CD4-positive, alpha-beta T cell treated with Interferon gamma for 1 hour (primary cell): ENCODE measurements at places on chromosomes 16 and 17.

DNA sequence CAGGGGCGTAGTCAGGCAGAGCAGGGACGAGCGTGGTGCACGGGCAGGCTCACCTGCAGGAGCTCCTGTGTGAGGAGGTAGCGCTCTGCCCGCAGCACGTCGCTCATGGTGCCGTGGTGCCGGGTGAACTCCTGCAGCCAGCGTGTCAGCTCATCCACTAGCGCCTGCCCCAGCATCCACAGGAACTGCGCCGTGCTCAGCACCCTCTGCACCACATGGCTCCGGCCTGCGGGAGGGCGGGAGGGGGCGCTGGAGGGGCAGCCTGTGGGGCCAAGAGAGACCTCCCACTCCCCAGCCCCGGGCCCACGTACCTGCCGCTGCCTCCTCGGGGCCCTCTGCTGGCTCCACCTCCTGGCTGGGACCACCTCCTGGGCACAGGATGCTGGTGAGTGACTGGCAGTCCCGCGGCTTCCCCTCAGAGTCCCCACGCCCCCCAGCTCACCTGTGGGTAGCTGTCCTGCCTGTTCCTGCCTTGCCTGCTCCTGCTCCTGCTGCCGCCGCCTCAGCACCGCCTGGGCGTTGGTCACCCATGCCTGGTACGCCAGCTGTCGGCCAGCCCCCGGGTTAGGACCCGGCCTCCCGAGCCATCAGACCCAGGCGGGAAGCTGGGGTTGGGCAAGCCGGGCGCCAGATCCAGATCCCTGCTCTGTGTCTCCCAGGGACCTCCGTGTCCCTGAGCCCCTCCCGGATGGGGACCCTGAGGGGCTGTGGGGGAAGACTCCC lies 16.6 kb downstream of the CTU2 start:
- no peak for DNase-seq

GRCh38 chr17:71764505-71764904 lies 356.3 kb upstream of the SOX9 start:
- DNase-seq, result no peak

DNA sequence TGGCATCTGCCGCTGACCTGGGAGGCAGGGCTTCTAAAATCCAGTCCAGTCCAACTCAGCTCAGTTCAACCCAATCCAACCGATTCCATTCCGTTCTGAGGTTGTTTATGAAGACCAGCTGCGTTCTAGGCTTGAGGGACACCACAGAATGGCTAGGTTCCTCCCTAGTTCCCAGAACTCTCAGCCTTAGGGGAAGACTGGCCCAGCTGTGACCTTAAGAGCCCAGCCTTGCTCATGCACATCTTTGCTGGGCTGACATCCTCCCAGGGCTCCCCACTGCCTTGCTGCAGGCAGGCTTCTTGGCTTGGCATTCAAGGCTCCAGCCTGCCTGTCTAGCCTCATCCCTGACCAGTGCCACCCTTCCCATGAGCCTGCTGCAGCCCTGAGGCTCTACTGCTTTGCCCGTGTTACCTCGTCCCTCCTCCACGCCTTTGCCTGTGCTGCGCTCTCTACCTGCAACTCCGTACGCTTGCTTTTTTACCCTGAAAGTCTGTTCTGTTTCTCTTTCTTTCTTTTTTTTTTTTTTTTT lies 7.9 kb downstream of the SLC12A3 start:
- peak; percentile 9 for DNase-seq

DNA sequence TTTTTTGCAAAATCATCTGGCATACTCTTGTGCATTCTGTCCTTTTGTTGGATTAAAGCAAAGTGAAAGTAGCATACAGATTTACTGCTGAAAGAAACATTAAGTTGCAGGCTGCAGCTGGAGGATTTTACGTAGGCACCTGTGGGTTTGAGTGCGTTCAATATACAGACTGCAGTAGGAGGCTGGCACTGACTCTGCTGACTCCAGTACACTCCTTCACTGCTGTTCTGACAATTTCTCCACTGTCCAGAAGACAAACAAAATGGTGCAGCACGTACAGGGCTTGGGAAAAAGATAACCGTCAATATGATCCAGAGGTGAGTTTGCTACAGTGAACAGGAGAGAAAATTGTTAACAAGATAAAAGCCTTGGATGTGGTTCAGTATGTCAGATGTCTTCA lies 73.3 kb downstream of the TANC2 start:
- no peak for DNase-seq

- DNase-seq, result peak; percentile 47
These were observed 99.4 kb downstream of the CYLD start for GRCh38 chr16:50841081-50841886.

DNA sequence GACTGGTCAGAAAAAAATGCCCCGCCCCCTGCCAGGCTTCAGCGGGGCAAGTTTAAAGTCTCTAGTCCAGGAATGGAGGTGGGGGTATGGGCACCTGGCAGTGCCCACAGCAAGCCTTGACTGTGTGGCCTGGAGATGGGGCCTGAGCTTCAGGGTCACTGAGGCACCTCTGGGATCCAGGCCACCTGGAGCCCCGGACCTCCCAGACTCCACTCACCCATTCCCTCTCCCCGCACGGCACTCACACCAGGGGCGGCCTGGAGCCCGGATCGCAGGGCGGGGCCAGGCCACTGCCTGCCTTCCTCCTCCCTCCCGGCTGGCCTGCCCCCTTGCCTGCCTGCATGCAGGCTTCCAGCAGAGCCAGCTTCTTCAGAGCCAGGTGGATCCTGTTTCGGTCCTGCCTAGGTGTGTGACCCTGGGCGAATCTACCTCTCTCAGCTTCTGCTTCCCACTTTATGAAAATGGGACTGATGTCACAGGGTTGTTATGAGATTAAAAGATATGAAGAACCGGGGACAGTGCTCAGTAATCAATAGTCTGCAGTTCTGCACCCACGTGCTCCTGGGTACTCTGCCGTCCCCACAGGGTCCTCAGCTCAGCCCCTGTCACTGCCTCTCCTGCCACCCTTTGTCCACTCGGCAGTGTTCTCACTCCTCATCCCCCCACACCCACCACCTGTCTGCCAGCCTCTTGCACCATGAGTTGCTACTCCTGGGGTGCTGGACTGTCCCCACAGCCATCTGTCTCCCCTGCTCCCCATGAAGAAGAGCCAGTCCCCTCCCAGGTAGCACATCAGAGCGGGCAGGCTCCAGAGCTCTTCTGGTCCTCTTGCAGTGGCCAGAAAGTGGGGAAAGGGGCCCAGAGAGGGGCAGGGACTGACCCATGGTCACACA lies 1.2 kb upstream of the TCAP start:
- DNase-seq, result no peak

DNA sequence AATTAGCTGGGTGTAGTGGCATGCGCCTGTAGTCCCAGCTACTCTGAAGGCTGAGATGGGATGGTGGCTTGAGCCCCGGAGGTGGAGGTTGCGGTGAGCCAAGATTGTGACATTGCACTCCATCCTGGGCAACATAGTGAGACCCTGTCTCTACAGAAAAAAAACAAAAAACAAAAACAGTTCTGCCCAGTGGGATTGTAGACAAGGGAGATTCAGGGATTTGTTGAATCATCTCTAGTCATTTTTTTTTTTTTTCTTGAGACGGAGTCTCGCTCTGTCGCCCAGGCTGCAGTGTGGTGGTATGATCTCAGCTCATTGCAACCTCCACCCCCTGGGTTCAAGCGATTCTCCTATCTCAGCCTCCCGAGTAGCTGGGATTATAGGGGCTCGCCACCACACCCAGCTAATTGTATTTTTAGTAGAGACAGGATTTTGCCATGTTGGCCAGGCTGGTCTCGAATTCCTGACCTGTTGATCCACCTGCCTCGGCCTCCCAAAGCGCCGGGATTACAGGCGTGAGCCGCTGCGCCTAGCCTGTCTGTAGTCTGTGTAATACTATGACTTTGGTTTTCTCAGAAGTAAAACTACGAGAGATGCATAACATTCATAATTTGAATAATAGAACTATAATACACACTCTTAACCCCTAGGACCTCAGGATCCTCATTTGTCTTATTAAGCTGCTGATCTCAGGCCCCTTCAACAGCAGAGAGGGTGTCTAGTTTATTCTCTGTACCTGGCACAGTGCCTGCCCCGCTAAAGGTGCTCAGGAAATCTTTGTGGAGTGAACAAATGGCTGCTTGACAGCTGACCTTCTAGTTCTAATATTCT lies 1.4 kb downstream of the TEN1 start:
- DNase-seq, result no peak

DNA sequence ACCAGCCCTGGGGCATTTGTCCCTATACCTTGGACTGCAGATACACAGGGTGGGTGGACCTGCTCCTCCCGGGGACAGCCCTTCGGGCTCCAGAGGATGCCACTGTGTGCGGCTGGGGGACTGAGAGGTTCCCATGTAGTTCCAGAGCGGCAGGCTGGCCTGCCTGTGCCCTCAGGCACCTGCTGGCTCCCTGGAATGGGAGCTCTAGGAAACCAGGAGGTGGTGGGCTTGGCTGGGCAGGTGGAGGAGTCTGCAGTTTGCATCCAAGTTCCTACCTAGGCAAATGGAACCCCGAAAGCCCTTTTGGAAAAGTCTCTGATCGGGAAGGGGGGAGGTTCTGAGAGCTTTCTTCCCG lies 982 bp downstream of the DBNDD1 start:
- DNase-seq, result no peak

- DNase-seq, result no peak
These were observed 434 bp downstream of the CEMP1 start for GRCh38 chr16:2530629-2531318.

GRCh38 chr16:73006026-73006425 lies 41.9 kb downstream of the ZFHX3 start:
- DNase-seq, result no peak

DNA sequence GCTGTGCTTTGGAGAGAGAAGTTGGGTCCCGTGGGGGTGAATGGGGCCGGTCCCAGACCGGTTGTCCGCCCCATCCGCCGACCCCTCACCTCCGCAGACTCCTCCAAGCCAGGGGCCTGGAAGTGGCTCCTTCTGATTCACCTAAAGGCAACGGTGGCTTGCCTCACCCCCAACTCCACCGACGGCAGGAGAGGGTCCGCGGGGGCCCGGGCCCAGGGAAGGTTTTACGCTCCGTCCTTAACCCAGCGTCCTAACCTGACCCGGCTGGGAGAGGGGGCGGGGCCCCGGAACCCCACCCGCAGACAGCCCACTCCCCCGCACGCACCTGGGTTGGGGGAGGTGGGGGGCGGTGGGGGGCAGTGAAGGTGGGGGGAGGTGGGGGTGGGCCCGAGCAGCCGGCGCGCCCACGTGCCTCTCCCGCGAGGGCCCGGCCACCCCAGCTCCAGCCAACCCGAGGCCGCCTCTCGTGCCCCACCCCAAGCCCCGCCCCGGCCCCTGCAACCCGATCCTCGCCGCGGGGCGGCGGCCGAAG lies 12.7 kb upstream of the CD300A start:
- DNase-seq, result peak; percentile 76

- no peak for DNase-seq
These were observed 94.0 kb downstream of the CACNG1 start for GRCh38 chr17:67138392-67138791.

- DNase-seq, result no peak
These were observed 563.4 kb upstream of the CA10 start for GRCh38 chr17:52721910-52722309.

DNA sequence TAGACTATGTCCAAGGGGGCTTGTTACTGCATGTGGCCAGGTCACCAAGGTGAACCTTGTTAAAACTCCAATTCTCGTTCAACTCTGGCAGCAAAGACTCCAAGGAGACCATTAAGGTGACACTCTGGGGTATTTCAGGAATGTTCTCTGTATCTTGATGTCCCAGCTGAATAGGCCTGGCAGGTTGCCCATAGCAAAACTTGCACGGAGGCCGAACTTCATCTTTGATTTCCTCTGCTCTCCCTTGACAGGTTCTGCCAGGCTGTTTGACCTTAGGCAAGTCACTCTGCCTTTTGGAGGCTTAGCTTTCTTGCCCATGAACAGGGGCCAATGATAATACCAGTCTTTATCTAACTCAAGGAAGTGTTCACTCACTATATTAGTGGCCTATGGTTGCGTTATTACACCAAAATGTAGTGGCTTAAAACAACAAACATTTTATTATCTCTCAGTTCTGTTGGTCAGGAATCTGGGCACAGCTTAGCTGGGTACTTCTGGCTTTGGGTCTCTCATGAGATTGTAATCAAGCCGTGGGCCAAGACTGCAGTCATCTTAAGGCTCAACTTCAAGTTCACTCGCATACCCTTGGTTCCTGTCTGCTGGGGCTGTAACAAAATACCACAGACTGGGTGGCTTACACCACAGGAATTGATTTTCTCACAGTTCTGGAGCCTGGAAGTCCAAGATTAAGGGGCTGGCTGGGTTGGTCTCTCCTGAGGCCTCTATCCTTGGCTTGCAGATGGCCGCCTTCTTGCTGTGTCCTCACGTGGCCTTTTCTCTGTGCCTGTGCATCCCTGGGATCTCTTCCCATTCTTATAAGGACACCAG lies 168.5 kb downstream of the UTP18 start:
- DNase-seq, result no peak

GRCh38 chr17:68892193-68892592 lies 63.0 kb downstream of the ABCA8 start:
- DNase-seq, result no peak
